ENCODE measurements at places on chromosomes 5 and 9. TPM values are rescaled to one million over a fixed set of nuclear protein-coding genes. Genes with fewer than 3 reads are reported as not detected.

SLC45A2 gene
- total RNA-seq, result not detected

ADCY2 gene
- 2.4 TPM for total RNA-seq

- no peak for DNase-seq
Measured at GRCh38 chr5:21085791-21086190, 1097.8 kb upstream of the CDH18 start.

DNA sequence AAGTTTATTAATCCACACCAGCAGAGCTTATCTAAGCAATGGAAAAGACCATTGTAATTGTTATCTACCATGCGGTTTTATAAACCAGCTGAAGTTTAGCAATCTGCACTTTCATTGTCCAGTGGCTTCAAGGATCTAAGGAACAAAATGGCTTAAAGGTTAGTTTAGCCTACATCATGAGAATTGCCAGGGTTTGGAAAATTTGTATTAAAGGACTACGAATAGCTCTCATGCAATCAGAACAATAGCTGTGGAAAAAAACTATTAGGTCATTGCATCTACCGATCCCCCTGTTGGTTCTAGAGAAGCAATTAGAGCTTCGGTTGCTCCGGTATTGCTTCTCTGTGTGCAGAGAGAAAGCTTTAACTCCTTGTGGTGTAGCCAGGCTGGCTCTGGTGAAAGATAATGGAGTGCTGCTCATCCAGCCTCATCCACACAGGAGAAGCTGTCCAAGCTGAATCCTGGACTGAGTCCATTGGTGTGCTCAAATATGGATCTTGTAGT is 86.3 kb upstream of the SLC12A2 start:
- DNase-seq, result no peak

- no peak for DNase-seq
Measured at GRCh38 chr9:107239474-107239873, 43.6 kb upstream of the RAD23B start.

- DNase-seq, result no peak
Measured at GRCh38 chr5:85337435-85337834, 952.8 kb upstream of the EDIL3 start.

Data from Peyer's patch (tissue), 4 donors.